Stimulated activated CD8-positive, alpha-beta memory T cell treated with anti-CD3 and anti-CD28 coated beads, Interleukin-15, amount 100 ng/mL, for 4 hours (primary cell): ENCODE measurements at places on chromosomes 12 and 14.

DNA sequence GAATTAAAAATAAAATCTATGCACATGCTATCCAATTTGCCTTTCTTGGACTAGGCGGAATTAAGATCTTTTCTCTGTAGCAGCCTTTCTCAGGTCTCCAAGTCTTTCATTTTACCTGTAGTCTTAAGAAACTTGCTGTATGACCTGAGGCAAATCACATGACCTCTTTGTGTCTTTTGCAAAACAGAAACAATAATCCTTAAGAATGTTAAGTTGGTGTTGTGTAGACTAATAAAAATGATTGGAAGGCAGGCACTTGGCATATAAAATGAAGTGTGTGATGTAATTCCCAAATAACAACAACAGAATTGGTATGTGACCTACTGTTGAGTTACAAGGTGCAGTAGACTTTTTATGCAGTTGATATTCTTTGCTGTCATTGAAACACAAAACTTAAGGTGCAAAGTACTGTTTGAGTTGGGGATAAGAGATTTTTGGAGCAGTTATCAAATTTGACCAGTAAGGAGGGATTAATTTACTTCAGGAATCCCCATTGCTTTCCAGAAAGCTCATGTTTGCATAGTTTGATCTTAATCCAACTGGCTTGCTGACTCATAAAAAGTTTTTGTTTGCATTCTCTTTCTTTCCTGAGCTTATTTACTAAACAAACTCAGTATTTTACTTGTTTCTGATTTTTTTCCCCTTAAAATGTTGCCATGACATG lies 51.4 kb downstream of the SUSD6 start:
- no peak for DNase-seq

GRCh38 chr12:13661005-13661887 lies 320.2 kb downstream of the GRIN2B start:
- DNase-seq, result no peak

- no peak for DNase-seq
Observed at GRCh38 chr12:106369624-106370346, 12.2 kb downstream of the POLR3B start.

DNA sequence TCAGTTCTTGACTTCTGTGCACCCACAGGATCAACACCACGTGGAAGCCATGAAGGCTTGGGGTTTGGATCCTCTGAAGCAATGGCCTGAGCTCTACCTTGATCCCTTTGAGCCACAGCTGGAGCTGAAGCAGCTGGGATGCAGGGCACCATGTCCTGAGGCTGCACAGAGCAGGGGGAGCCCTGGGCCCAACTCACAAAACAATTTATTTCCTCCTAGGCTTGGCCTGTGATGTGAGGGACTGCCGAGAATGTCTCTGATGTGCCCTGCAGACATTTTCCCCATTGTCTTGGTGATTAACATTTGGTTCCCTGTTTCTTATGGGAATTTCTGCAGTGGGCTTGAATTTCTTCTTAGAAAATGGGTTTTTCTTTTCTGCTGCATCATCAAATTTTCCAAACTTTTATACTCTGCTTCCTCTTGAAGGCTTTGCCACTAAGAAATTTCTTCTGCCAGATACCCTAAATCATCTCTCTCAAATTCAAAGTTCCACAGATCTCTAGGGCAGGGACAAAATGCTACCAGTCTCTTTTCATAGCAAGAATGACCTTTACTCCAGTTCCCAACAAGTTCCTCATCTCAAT lies 288.2 kb downstream of the CCDC59 start:
- DNase-seq, result no peak

DNA sequence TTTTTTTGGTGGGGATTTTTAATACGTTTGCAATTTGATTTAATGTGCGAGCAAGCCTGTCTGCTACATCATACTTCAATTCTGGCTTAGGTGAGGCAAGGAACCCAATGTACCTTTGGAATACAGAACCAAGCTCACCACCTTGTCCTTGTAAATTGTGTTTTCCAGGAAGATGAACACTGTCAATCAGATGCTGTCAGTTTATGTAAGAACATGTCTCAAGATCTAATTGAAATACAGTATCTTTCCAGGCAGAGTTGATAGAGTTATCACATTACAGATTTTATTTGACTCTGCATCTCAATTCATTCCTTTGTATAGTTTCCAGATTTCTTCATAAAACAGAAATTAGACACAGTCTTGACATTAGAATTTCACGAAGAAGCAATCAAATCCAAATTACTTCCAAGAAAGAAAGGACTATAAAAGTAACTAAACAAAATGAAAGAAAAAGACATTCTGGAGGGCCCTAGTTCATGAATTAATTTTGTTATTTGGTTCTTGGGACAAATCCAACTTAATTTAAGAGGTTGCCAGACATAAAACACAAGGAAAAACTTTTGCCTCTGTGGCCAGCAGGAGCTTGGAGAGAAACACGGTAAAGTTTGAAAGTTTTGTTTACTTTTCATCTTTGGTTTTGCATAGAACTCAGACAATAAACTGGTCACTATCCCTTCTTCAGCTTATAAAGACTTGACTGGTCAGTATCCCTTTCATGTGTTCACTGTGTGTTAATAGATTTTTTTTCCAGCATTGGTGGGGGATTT lies 16.4 kb upstream of the MED13L start:
- no peak for DNase-seq

GRCh38 chr12:107355004-107355565 lies 261.7 kb upstream of the CRY1 start:
- DNase-seq, result no peak

DNA sequence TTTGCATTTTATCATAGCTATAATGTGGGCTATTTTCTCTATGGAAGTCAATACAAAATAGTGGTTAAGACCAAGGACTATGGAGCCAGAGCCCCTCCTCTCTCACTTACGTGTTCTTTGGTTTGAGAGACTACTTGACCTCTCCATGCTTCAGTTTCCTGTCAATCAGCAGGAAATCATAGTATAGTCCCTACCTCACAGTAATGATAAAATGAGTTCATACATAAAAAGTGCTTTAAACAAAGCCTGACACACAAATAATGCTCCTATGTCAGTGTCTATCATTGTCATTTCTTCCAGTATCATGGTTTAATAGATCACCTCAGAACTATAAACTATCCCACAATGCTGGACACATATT lies 90.4 kb downstream of the MED13L start:
- DNase-seq, result no peak

DNA sequence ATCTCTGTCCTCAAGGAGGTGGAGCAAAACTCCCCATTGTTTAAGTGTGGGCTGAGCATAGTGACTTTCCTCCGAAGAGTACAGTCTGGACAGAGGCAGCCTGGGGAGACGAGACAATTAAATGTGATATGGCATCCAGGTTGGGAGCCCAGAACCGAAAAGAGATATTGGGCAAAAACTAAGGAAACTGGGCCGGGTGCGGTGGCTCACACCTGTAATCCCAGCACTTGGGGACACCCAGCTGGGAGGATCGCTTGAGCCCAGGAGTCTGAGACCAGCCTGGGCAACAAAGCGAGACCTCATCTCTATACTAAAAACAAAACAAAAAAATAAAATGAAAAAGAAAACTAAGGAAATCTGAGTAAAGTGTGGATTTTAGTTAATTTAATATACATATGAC lies 35.9 kb upstream of the JDP2 start:
- DNase-seq, result no peak

- no peak for DNase-seq
Observed at GRCh38 chr12:4448371-4448940, 2.8 kb upstream of the FGF6 start.

- DNase-seq, result no peak
Observed at GRCh38 chr12:26088998-26089397, 35.8 kb downstream of the BHLHE41 start.

DNA sequence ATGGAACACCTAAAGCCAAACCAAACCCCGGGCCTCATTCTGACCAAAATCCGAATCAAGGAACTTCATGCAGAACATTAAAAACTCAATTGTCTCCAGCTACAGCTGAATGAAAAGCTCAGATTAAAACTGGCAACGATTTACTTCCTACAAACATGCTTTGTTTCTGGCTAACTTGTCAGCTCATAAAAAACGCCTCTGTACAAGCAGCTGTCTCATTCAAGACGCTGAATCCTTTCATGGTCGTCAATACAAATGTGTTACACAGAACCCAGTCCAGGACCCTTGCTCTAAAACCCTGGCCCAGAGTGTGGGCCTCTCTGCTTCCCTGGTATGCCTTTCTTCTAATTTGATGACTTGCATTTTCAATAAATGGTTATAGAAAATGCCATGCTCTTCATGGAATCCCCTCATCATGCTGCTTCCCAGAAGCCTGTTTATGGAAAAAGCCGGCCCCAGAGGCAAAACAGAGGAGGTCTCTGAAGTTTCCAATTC lies 183.1 kb downstream of the PHLDA1 start:
- DNase-seq, result no peak

DNA sequence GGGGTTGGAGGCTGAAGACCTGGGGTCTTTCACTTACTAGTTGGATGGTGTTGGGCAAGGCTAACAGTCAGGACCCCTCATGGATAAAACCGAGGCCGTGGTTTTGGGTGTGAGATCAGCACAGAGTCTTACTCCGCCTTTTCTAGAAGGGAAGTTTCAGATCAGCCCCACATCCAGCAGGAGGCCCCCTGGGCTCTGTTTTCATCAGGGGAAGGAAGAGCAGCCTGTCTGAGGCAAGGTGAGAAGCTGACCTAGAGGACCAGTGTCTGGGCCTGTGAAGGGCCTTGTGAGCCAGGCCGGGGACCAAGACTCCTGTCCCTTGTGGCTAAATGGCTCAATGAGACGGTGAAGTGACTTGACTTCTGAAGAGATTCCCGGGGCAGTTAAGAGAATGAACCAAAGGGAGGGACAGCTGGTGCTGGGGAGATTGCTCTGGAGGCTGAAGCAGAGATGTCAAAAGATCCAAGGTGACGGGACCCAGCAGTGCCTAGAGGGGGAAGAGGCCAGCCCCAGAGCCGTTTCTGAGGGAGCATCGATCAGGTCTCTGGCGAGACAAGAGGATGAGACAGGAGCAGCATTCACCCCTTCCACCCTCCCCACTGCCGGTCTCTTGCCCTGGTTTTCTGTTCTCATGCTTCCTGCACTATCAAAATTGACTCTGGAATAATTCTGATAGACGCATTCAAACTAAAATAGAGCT lies 40.1 kb upstream of the TSPAN9 start:
- DNase-seq, result no peak

- no peak for DNase-seq
Observed at GRCh38 chr12:8661751-8662150, 875 bp downstream of the MFAP5 start.

- no peak for DNase-seq
Observed at GRCh38 chr14:55314449-55314848, 43.2 kb downstream of the FBXO34 start.

DNA sequence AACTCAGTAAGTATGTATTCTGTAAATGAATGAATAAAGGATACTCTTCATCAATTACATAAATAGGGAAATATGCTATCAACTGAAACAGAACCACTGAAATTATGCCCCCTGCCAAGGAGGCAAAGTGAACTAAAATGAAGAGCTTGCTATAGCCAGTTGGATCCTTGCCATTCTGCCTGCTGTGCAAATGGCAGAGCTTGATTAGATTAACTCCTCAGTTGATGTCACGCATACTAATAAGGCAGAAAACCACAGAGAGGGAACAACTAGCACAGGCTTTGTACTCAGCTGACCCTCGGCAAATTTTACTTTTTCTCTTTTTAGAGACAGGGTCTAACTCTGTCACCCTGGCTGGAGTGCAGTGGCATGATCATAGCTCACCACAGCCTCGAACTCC lies 36.7 kb upstream of the FERMT2 start:
- DNase-seq, result no peak

DNA sequence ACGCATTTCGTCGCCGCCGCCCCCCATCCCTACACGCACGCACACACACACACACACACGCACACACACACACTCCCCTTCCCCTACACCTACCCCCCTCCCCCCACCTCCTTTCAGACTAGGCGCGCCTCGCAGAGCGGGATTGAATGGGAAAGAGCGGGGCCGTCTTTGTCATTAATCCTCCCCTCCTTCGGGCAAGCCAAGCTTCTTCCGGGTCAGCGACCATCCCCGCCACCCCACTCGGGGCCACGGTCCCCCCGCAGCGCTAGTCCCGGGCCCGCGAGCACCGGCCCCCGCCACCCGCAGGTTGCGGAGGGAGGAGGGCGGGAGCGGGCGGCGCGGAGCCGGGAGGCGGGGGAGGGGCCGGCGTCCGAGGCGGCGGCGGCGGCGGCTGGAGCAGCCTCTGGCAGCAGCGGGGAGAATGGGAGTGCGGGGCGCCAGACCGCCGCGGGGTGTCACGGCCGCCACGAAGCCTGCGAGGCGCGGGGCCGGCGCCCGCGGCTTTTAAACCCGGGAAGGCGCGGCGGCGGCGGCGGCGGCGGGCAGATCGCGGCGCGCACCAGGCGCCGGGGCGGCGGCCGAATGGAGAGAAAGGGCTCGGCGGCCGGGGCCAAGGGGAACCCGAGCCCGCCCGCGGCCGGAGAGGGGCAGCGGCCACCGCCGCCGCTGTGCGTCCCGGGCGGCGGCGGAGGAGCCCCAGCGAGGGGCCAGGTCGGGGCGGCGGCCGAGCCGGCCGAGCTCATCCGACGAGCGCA lies at the start of gene TTC9:
TSS of gene TTC9 (plus strand) at position 369 of the 755 bp plus-strand sequence. CDS start at position 583, 214 bp downstream.
- DNase-seq, result no peak

DNA sequence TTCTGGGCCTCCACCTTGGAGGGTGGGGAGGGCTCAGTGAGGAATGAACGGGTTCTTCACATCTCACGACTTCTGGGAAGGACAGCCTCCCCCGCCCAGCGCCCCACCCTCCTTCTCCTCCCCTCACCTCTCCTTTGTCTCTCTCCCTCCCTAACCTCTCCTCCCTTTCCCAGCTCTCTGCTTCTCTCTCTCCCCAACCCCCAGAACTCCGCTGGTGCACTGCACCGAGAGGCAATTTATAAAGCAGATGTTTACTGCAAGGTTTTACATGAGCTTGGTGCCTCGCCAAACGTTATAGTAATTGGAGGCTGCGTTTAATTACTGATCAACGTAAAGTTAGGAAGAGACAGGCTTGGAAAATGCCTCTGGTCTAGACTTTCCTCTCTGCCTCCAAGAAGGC lies 42.9 kb upstream of the FAM222A start:
- DNase-seq, result no peak

DNA sequence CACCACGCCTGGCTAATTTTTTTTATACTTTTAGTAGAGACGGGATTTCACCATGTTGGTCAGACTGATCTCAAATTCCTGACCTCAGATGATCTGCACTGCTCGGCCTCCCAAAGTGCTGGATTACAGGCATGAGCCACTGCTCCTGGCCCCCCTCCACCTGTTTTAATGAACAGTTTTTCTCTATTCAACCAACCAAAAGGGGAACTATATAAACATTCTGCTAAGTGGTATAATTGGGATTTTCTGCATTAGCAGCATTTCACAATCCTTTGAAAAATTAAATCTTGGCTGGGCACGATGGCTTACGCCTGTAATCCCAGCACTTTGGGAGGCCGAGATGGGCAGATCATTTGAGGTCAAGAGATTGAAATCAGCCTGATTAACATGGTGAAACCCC lies 44.8 kb downstream of the KNTC1 start:
- DNase-seq, result no peak
